C1 segment of cervical spinal cord (tissue), 14 donors: ENCODE measurements at places on chromosomes 12 and 14.

DNA sequence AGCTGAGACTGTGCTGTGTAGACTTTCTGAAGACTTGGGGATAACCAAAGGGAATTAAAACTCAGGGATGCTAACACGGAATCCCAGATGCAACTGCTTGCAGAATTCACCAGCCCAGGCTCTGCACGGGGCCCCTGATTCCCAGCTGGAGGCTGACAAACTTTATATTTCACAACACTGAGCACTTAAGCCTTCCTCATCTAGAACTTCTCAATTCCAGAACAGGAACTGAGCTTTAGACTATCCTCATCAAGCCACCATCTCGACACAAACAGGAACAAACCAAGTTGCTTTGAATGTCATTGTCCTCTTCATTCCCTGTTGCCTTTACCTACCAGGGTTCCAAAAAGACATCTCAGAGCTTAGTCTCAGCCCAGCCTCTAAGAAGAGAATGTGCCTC, 22.2 kb downstream of the CCDC63 start:
- DNase-seq, result no peak

GRCh38 chr14:75982266-75983018, 647 bp upstream of the TGFB3 start:
- DNase-seq, result peak; percentile 53

- DNase-seq, result no peak
Measured at GRCh38 chr14:94284221-94284620, 8.8 kb downstream of the SERPINA10 start.

GRCh38 chr14:105894125-105894977, 368.0 kb downstream of the TMEM121 start:
- DNase-seq, result no peak

DNA sequence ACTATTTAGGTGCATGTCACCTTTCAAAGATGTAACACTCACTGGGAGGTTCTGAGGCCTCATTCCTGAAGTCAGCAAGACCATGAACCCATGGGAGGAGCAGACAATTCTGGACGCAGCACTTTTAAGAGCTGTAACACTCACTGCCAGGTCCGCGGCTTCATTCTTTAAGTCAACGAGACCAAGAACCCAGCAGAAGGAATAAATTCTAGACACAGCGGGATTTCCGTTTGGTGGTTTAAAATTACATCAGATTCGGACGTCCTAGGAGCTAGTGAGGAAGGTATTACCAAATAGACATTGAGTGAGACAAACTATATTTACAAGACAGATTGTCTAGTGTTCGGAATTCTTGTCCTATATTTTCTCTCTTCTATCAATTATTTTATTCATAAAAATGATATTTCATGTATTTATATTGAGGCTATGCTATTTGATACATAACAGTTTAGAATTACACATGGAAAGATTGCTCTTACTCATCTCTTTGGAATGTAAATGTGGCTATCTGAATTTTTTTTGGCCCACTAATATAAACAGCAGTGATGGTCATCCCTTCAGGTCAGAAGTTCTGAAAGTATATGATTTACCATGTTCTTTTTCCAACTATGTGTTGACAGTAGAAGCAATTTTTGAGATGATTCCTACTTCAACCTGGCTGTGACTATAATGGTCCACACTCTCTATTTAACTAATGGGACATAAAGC, 1973.0 kb upstream of the FLRT2 start:
- no peak for DNase-seq

DNA sequence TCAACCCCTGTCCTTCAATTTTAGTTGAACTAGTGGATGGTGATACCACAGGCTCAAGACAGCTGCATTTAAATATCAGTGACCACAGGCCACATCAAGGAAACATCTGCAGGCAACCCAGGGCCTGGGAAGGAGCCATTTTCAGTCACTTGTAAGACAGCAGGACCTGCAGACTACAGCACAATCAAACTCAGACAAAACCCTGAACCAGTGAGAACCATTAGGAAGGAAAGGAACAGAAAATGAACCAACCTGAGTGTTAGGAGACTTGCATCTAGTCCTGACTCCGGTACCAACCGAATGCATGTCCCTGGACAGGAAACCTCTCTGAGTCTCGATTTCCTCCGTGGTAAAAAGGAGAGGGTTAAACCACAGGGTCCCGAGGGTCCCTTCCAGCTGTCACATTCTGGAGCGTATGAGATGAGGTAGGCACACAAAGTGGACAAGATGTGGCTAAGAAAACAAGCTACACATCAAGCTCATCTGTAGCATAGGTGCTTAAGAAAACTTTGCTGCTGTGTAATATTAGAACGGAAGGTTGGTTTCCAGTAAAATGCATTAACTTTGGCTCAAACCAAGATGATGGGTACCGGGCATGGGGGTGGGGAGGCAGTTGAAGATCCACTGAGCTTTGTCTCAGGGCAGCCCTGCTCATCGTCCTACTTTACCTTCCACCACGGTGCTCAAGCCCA, 1.6 kb upstream of the CDKN1B start:
- DNase-seq, result peak; percentile 12

DNA sequence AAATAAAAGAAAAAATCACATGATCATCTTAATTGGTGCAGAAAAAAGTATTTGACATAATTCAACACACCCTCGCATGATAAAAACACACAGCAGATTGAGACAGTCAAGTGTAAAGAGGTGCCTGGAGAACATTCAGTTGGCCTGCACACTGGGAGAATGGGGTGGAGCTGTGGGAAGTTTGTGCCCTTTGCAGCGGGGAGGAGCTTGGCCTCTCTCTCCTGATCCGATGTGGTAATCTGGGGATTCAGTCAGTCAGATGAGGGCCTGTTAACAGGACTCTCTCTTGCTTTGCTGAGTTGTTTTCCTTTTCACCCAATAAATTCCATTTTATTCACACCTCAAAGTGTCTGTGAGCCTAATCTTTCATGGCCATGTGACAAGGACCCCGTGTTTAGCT, 5.9 kb downstream of the SERPINA6 start:
- no peak for DNase-seq

DNA sequence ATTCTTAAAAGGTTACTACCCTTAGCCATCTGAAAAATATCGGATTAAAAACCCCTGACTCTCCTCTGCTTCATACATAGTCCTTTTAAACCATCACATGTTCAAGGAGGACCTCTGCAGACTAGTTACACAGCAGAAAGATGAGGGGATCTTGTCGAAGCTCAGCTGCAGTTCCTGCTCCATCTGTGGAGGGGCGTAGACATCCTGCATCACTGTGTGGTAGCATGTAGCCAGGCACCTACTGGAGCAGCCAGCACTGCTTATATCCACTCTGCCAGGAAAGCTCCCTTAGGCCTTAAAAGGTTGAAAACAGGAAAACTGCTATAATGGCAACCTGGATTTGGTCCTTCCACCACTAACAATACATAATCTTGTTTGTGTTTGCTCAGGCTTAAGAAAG, 57.6 kb upstream of the STRN3 start:
- no peak for DNase-seq

GRCh38 chr12:119020406-119021360, 39.3 kb downstream of the SRRM4 start:
- DNase-seq, result peak; percentile 5

DNA sequence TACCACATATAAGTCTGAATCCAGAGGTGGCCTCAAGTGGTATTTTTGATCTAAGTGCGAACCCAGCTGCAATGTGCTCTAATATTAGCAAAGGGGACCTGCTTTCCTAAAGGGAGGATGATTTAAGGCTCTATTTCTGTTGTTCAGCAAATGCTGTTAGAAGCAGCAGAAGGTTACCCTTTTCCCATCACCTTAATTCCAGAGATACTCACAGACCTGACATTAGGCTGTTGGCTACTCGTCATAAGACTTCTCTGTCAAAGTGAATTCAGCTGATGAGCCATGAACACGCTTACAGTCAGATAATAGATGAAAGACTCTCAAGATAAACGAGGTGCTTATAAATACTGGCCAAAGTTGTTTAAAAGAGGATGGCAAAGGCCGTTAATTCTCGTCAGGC, 308.7 kb upstream of the DDHD1 start:
- no peak for DNase-seq

DNA sequence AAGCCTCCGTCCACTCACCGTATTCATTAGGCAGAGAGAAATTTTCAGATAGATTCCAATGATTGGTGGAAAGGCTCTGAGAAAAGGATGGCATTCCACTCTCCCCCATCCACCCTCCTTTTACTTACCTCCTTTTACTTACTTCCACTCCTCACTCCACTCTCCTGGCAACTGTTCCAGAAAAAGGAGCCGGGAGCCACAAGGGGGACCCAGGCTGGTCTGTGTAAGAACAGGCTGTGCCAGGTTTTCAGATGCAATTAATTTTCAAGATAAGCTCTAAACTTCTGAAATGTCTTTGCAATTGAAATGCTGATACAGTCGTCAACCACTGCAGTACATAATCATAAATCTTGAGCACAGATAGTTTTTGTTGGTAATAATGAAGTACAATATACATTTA, 248.8 kb downstream of the ANO6 start:
- no peak for DNase-seq

GRCh38 chr12:123250471-123251383, 17.5 kb downstream of the MTRFR start:
- DNase-seq, result no peak

GRCh38 chr12:49583366-49584094, 15.6 kb upstream of the MCRS1 start:
- no peak for DNase-seq

GRCh38 chr12:111975161-111975931, 37.6 kb downstream of the TMEM116 start:
- DNase-seq, result no peak

- no peak for DNase-seq
Measured at GRCh38 chr12:131784909-131785762, 43.1 kb upstream of the MMP17 start.

DNA sequence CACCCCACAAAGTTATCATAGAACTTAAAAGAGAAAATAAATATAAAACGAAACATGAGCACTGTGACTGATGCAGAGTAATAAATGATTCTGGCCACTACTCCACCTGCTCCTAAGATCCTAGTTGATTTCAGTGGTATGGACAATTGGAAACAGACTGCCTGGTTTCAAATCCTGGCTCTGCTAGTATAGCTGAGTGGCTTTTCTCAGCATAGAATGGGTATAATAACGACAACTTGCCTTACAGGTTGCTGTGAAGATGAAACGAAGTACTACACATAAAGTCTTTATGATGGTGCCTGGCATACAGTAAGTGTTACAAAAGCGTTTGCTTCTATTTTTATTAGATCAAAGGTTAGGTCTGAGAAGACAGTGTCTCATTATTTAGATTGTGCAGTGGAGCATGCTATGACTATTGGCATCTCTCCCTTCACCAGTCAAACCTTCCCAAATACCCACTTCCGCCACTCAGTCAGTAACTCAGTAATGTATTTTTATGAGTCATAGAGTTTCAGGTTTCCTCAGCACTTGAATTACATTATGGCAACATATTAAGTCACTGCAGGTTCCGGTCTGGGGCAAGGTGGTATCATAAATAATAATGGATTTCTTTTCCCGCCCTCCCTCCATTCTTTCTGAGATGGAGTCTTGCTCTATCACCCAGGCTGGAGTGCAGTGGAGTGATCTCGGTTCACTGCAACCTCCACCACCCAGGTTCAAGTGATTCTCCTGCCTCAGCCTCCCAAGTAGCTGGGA, 29.7 kb upstream of the NR2C1 start:
- DNase-seq, result no peak

GRCh38 chr12:22978962-22979361, 354.0 kb downstream of the ETNK1 start:
- no peak for DNase-seq

DNA sequence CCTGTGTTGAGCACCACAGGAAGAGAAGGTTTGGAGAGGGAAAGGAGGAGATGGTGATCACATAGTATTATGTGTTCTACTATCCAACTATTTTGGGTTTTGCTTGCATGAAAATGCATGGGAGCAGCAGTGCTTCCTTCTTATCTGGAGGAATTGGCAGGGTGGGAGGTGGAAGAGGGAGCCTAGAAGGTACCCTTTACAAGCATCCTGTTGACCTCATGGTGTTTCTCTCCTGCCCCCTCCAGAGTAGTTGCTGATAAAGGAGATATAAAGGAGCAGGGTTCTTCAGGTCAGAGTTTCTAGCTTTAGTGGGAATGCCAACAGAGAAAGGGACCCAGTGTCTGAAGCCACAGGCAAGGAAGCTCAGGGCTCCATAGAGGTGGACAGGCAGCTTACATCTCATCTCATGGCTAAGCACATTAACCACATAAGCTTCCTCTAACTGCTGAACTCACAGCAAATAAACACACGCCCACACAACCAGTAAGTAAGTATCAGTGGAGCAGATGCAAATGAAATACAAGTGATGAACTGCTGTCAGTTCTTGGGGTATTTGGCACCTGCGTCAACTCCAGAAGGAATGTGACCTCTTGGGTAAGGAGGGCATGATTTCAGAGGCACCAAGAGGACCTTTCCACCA, 174.2 kb upstream of the SLC38A2 start:
- DNase-seq, result no peak

DNA sequence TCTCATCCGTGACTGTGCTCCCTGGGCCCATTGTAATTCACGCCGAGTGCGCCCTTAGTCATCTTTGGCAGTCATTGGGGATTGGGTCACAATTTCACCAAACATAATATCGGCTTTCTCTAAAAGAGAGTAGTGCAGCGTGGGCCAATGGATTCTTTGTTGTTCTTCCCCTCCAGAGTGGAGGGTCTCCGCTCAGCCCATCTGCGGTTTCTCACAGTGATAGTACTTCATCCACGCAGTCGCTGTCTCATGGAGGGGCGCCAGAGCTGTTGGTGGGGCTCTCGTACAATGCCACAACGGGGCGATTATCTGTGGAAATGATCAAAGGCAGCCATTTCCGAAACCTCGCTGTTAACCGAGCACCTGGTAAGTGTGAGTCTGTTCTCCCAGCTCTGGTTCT, 321.8 kb downstream of the SNAPC1 start:
- no peak for DNase-seq

DNA sequence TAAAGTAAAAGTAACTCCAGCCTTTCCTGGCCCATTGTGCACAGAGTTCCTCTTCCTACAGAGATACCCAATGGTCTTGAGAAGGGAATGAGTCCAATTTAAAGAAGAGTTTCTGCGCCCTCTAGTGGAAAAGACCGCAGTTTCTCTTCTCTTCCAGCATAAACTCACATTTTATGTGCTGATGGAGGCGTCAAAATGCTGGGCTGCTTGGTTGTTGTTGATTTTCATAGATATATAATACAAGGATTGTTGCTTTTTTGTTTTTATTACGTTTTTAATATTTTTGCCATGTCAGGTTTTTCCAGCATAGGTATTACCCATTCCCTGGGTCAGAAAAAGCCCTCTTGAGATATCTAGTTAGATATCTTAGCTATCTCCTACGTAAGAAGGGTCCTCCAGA, 356.9 kb upstream of the STXBP6 start:
- no peak for DNase-seq

DNA sequence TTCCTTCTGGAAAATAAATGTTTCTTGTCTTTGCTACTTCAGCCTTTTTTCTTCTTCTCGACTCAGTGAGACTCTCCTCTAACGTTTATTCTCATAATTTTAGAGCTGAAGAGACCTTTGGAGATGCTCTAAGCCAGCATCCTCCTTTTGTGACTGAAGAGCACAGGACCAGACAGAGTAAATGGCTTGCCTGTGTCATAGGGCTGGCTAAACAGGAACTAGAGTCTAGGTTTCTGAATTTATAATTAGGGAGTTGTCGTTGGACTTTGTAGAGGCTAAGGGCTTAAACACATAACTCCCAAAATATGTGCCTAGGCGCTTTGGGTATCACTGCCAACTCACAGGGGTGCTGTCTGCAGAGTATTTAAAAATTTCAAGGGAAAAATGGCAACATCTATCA, 98.5 kb downstream of the FGD4 start:
- DNase-seq, result no peak
